ENCODE measurements at places on chromosomes 6 and 20.

DNA sequence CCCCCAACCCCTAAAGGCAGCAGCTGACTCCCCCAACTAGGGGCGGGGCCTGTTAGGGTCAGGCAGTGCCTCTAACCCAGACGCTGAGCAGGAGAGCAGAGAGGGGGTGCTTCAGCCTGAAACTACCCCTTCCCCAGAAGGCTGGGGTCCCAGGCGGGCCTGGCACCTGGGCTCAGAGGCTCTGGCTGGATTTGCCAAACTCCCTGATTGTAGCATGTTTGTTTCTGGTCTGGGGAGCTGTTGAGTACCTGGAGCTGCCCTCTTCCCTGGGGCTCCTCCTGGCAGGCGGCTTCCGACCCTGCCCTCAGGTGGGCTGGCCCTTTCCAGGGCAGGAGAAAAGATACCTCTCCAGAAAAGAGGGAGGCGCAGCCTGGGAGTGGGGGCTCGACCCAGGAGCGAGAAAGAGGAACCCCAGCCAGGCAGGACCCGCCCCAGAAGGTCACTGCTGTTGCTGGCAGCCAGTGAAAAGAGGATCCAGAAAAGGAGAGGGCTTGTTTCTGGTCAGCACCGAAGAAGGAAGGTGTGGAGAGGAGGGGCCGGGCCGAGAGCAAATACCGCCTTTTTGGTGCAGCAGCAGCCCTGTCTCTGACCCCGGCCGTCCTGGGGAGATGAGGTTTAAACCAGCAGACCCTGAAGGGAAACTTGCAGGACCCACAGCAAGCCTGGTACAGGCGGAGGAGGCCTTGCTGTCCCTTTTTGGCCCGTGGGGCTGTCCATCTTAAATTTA, 810 bp upstream of the ABHD16B start:
- no peak for DNase-seq

DNA sequence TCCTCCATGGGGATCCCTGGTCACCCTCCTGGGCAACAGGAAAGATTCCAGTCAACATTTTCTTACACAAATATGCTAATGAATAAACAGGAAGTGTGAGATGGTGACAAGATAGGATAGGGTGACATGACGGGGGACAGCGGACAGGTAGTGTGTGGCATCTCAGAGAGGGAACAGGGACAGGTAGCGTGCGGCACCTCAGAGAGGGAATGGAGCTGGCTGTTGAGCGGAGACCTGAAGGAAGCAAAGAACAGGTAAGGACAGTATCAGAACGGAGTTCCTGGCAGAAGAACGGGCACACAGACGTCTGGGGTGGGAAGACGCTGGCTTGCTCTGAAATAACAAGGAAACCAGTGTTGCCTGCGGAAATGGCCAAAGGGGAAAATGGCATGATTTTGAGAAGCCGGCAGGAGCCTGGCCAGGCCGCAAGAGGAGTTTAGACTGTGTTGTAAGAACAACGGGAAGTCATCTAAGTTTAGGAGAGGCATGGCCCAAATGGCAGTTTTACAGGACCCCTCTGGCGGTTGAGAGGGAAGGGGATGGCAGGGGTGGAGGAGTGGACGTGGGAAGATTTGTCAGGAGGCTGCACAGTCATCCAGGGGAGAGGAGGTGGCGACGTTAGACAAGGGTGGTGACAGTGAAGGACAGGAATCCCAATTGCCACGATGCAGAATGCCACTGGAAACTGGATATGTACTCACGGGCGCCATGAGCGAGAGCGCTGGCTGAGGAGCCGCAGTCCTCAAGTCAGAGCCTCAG, 111.6 kb downstream of the JPH2 start:
- DNase-seq: no peak

DNA sequence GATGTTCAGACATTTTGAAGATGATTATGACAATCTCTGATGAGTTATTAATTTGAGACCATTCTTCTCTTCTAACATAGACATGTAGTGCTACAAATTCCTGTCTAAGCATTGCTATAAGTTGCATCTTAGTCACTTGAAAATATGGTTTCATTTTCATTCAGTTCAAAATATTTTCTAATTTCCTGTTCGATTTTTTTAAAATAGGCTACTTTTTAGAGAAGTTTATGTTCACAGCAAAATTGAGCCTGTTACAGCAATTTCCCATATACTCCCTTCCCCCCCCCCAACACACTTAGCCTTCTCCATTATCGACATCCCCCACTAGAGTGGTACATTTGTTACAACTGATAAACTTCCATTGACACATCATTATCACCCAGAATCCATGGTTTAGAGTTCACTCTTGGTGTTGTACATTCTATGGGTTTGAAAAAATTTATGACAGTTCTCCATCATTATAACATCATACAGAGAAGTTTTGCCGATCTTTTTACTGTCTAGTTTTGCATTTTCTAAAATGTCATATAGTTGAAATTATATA, 31.2 kb downstream of the PLAGL1 start:
- DNase-seq: no peak

DNA sequence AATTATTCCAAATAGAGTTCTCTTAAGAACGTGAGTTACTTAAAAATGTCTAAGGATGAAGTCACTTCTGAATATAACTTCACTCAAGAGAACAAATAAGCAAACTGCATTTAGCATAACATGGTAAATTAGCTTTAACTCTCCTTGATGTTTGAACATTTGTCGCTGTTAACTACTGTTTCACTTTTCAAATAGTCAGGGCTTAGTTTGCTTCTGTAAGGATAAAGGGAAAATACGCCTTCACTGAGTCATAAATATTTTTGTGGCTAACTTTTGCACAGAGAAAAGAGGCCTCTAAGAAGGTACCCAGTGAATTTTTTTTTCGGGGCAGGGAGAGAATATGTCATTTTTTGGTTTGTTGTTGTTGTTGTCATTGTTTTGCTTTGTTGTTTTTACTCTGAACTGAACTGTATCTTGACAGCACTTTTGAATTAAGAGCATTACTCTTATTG, 8.1 kb downstream of the PTPN1 start:
- DNase-seq: peak; percentile 41

DNA sequence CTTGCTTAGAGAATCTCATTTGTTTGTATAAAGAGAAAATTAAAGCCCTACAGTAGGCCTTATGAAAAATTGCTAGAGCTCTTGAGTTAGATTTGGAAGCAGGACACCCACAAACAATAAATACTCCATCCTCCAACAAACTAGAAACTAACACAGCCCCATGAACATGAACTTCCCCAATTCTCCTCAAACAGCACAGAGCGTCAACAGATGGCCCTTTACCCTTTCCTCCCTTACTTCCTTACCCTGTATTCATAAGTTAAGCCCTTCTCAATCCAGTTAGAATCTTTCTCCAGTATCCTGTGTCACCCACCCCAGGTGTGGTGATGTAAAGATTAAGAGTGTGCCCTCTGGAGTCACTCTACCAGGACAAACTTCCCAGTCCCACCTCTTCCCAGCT, 113.7 kb downstream of the UNC5CL start:
- DNase-seq: no peak

GRCh38 chr6:147859071-147859470, 350.6 kb downstream of the SAMD5 start:
- DNase-seq: no peak

DNA sequence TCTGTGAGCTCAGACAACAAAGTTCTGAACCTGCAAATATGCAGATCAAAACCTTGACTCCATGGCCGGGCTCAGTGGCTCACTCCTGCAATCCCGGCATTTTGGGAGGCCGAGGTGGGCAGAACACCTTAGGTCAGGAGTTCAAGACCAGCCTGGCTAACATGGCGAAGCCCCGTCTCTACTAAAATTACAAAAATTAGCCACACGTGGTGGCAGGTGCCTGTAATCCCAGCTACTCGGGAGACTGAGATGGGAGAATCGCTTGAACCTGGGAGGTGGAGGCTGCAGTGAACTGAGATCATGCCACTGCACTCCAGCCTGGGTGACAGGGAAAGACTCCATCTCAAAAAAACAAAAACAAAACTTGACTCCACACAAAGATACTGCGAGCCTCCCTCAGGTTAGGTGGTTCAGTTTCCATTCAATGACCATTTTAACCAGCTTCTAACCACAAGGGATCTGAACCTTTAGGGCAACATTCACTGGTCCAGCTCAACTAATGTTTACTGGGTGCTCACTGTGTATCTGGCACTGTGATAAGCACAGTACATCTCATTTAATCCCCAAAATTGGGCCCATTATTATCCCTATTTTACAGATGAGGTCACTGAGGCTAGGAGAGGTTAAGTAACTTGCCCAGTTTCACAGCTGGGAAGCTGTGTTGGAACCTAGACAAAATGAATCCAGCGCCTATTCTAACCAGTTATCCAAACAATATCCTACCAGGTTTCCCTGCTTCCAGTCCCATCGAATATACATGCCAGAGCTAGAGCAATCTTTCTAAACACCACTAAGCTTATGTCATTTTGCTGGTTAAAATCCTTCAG, 1.8 kb downstream of the SNRPB start:
- DNase-seq: no peak

GRCh38 chr20:58228103-58228483, 360 bp downstream of the ANKRD60 start:
- DNase-seq: no peak

- no peak for DNase-seq
Observed at GRCh38 chr20:25252230-25252651, 4.4 kb downstream of the PYGB start.

GRCh38 chr20:44850837-44851236, 34.7 kb upstream of the YWHAB start:
- DNase-seq: no peak

GRCh38 chr6:132369526-132369925, 31.7 kb downstream of the MOXD1 start:
- peak; percentile 6 for DNase-seq

DNA sequence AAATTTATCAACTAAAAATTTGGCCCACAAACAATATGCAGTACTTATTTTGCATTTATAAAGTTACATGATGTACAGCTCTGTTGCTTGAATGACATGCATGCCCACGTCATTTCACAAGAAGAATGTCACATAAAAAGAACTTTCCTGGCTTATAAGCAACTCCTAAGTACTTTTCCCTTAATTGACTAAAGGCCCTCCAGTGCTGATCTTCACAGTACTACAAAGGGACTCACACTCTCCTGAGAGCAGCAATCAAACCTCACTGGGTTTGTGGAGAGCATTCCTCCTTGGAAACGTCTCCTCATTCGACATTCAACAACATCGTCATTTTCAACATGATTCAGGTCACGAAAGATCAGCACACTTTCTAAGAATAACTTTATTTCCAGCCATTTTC, 111.1 kb downstream of the IPCEF1 start:
- no peak for DNase-seq

- DNase-seq: no peak
Observed at GRCh38 chr20:64086801-64087200, 2.6 kb upstream of the LKAAEAR1 start.

GRCh38 chr6:64782877-64783276, 924.1 kb downstream of the EYS start:
- no peak for DNase-seq

GRCh38 chr6:161436106-161436876, 162.4 kb upstream of the AGPAT4 start:
- peak; percentile 90 for DNase-seq

- no peak for DNase-seq
Observed at GRCh38 chr20:59314997-59315396, 14.6 kb downstream of the EDN3 start.

GRCh38 chr6:8025191-8025590, 39.0 kb downstream of the BLOC1S5 start:
- no peak for DNase-seq

GRCh38 chr6:26097268-26097875, 10.1 kb downstream of the HFE start:
- peak; percentile 73 for DNase-seq

- no peak for DNase-seq
Observed at GRCh38 chr6:140095532-140095931, 721.1 kb upstream of the CITED2 start.

DNA sequence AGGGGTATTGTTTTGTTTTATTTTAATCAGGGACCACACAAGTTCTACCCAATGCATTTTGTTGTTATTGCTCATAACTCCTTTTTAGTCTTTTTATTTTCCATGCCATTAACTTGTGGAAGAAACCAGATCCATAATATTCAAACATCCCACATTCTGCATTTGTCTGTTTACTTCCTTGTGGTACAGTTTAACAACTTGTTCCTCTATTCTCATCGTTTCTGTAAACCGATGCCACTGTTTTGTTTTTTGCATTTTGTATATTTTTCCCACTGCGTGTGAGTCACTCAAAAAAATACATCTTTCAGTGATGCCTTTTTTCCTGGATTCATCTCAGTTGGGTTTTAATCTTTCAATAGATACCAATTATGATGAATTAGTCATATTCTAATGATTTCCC, 22.3 kb downstream of the SF3B5 start:
- DNase-seq: no peak

GRCh38 chr6:72040111-72040510, 153.8 kb downstream of the RIMS1 start:
- DNase-seq: no peak

- peak; percentile 9 for DNase-seq
Observed at GRCh38 chr20:32894026-32894483, 35.3 kb downstream of the EFCAB8 start.

- DNase-seq: no peak
Observed at GRCh38 chr6:138981416-138981815, 6.6 kb downstream of the REPS1 start.

GRCh38 chr6:89281779-89282246, 33.3 kb downstream of the GABRR2 start:
- peak; percentile 54 for DNase-seq

DNA sequence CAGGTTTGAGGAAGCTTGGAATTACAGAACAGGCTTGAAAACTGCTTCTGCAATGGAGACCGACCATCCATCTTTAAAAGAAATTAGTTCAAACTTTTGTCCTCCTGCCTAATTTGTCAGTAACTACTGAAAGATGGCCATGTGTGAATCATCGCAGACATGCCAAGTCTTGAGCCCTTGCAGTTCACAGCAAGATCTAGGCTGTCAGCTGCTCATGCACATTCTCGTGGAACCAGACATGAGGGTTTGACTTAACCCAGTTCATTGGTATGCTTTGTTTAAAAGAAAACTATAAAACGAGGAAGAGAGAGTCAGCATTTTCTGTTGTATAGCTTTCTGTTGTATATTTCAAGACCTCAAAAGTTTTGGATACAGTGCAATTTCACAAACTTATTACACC, 74.0 kb upstream of the SAMD5 start:
- DNase-seq: no peak

GRCh38 chr6:140051521-140052512, 677.4 kb upstream of the CITED2 start:
- peak; percentile 85 for DNase-seq

DNA sequence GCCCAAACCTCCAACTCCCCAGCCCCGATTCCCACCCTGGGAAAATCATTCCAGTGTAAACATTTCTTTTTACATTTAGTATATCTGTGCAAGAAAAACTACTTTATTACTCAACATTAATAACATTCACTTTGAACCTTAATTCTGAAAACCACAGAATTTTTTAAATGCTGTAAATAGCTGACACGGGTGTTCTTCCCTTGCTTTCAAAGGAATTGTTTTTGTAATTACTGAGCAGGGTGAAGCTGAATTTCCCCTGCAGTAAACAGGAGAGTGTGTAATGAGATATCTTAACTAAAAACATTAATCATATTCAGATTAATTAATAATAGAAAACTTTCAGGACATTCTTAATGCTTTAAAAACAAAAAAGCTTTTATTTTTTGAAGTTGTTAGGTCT, 99.3 kb upstream of the CITED2 start:
- no peak for DNase-seq
